B cell (primary cell): ENCODE measurements at places on chromosomes 13 and 19. TPM values are rescaled to one million over a fixed set of nuclear protein-coding genes. Genes with fewer than 3 reads are reported as not detected.
A peak's percentile ranks its signal among the peaks of the same experiment; 100 is the strongest.

DNA sequence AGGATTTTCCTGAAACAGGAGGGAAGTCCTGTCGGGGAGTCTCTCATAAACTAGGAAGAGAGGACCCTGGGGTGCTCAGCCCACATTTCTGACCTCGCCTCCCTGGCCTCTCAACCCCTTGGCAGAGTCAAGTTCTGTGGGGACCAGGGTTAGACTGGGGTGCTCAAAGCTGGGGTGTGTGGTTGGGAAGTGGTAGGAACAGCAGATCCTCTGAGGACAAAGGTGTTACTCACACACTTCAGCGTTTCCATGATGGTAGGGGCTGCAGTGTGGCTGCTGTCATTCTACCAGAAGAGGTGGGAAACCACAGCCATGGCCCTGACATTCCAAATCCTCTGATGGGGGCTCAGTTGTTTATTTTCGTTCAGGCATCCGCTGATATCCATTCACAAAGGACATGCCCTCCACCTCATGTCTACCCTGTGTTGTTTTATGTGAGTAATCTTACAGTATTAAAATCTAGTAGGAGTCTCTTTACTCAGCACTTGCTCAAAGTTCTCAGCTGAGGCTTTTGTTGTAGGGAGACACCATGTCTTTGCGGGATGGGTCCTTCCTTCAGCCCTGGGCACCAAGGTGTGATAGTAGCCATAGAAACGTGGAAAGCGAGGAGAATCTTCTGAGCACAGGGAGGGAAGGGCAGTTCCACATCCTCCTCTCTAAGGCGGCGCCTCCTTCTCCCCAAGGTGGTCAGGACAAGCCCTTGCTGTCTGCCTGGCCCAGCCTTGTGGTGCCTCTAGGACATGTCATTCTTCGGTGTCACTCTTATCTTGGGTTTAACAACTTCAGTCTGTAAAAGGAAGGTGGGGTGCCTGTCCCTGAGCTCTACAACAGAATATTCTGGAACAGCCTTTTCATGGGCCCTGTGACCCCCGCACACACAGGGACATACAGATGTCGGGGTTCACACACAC, 1.5 kb downstream of the KIR2DL3 start:
- no peak for DNase-seq

DNA sequence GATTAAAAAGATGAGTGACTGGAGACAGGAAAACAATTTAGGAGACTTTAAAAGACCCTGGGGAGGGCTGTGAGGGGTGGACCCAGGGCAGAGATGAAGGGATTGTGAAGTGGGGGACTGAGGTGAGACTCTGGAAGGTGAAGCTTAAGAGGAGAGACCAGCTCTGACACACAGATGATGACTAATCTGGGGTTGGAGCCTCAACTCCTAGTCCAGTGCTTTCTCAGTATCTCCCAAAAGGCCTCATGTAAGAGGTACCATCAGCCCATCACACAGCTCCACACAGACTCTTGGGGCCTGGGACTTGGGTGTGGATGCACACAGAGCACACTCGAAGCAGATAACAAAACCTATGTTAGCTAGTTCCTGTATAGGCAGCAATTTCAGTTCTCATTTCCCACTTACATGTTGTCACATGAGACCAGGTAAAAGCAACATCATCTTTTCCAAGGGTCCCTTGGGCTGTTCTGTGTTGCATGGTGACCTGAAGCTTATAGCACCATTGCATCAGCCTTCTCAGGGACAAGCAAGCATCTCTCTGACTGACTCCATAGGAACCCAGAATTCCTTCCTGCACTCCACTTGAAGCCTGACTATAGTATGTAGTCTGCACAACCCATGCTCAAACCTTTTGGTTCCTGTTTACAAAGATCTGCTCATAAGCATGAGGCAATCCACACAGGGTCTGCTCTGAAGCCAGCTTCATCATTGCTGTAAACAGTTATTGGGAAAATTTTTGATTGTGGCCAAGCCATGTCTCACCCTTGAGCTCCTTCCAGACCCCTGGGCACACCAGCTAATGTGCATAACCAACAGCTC, 88.6 kb upstream of the MYCBP2 start:
- DNase-seq: peak; percentile 65

- no peak for DNase-seq
Observed at GRCh38 chr13:37365496-37365895, 233.1 kb downstream of the POSTN start.

PRODH2 gene
- not detected in 2 replicates for polyA plus RNA-seq

- no peak for DNase-seq
Observed at GRCh38 chr19:41994994-41995958, 1.2 kb upstream of the ATP1A3 start.
